ENCODE measurements at places on chromosomes 6 and 20.

DNA sequence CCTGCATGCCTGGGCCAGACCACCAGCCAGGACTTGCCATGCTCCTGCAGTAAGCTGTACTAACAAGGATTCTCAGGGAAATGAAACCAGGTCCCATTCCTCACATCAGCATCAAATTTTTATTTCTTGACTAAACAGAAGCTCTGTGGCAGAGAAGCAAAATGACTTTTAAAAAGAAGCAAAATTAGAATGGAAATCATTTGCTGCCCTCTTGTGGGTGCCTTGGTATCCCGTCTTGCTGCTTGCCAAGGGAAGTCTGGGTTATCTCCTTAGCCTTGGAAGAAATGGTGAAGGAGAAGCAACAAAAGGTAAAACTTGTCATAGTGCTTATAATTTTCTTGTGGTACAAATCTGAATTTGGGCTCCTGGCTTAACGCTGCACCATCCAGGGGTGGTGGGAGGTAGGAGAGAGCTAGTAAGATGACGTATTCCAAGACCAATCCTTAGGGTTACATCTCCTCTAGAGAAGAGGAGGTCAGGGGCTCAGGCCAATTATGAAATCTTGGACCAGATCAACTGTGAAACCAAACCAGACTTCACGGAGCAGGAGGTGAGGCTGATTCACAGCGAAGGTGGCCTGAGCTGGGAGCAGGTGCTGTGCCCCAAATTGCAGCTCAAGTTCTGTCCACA is 107.5 kb downstream of the FAXC start:
- DNase-seq, result peak; percentile 30

DNA sequence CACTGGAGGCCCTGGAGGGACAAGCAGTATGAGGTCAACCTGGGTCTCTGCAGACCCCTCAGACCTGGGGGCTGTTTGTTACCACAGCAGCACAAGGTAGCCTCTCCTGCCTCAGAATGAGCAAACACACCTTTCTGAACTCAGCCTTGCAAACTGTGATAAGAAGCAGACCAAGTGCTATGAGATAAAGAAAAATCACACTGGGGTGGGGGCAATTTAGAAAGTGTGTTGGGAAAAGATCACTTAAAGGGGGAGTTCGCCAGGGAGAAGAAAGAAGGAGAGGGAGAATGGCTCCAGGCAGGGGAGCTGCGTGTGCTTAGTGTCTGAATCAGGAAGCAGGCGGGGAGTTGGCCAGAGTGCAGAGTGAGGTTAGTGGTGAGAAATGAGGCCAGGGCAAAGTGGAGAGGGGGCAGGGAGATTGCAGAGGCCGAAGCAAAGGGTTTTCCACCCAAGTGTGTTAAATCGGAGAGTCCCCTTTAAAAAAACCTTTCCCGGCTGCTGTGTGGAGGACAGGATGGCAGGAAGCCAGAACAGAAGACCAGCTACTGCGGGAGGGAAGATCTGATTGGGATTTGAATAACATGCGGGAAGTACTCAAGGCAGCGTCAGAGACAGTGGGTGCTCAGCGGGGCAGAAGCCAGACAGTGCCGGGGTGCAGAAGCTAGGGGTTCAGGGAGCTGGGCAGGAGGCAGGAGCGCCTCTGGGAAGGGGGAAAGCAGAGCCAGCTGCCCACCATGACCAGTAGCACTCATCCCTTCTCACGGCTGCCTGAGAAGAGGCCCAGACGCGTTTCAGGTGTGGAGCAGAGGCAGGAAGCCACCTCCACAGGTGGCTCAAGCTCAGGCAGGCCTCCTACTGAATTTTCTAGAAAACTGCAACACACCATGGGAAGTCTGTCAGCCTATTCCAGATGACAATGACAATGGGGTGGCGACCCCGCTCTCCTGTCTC is 9.0 kb downstream of the ADA start:
- DNase-seq, result peak; percentile 96

DNA sequence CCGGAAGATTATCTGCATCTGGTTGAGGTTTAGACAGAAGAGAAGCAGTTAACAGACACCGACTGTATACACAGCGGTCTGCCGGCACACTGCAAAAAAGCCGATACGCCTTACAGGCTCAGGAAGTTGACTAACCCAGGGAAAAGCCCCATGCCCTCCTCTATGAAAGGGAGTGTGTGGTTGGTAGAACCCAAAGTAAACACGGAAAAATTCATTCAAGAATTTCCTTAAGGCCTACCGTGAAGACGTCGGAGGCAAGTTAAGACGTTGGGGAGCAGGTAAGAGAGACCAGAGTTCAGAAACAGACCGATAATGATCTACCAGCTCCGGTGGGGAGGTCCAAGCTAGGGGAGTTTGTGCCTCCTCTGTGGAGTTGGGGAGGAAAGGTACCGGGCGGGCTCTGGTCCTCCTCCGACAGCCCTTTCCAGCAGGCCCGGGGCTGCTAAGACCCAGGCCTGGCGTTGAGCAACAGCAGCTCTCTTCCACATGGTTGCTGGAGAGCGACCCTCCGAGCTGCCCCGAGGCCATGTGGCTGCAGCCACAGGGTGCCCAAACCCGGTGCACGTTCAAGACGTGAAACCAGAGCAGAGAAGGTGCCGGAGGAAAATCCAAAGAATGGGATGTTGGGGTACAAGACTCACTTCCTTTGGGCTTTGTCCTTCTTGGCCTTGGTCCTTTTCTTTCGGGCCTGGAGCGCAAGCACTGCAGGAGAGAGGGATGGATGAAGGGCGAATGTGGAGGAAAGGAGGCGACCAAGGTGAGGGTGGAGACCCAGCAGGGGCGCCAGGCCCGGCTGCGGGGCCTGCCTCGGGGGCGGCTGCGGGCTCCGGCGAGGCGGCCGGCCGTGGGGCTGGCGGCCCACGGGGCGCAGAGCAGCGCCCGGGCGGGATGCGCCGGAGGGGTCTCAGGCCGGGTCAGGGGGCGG is 809 bp downstream of the SRPK1 start:
- peak; percentile 65 for DNase-seq

DNA sequence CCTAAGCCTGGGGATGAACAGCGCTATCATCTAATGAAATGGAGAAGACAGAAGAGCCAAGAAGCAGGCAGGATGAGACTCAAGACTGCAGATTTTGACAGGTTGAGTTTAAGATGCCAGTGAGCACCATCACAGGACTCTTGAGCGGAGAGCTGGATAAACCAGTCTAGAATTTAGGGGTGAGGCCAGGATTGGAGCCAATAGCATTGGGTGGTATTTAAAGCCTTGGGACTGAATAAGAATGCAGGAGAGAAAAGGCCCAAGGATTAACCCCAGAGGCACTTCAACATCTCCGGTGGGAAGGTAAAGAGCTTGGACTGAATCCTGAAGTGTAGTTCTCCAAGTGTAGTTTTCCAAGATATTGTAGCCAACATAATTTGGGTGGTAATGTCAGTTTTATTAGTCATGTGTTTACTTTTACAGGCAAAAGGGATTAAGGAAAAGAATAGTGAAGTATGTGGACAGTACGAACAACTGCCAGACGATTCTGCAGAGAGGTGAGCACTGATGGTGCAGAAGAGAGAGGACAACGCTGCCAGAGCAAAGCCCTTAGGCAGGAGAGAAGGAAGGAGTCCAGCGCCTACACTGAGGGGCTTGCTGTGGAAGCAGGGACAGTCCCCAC is 85.2 kb downstream of the DTNBP1 start:
- no peak for DNase-seq

GRCh38 chr6:7505189-7505699 is 36.2 kb upstream of the DSP start:
- peak; percentile 75 for DNase-seq

DNA sequence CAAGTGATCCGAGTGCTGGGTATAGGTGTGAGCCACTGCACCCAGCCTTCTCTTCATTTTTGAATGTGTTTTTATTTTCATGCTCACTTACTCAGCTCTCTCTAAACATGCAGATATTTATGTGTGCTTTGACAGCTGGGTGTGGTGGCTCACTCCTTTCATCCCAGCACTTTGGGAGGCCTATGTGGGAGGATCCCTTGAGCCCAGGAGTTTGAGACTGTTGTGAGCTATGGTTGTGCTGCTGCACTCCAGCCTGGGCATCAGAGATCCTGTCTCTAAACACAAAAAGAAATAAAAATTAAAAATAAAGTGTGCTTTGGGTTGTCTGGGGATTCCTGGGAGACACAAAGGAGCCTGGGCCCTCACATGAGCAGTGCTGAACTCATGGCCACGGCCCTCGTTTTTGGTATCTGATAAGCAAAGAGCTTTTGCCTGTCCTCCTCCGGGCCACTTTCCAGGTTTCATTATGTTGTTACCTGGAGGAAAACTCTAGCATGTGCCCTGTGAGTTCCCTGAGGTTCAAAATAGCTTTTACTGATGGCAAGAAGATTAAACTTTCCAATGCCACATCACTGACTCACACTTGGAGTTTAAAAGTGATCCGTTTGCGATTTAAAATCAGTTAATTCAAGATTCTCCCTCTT is 78.5 kb downstream of the CD164 start:
- no peak for DNase-seq

DNA sequence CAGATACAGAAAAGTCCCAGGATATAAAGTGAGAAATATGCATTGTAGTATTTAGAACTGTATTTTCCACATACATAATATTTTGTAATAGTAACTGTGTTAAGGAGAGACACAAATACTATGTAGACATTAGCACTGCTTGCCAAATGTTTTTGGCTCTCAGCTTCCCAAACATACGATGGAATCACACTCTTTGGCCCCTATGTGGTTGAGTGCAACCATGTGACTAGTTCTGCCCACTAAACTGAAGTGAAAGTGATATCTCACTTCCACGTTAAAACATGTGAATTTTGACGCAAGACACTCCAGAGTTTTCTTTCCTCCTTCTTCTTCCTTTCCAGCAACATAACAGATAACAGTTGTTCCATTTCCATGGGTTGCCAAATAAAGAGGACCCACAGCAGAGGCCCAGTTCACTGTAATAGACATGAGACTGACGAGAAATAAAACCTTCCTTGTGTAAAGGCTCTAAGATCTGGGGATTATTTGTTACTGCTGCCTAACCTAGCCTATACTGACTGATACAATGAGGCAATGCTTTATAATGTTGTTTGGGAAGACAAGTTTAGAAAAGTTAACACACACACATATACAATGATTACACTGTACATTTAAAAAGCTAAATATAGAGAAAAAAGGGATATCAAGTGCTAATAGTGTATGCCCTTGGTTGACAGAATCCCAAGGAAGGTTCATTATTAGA is 97.2 kb downstream of the PTPRT start:
- DNase-seq, result no peak

DNA sequence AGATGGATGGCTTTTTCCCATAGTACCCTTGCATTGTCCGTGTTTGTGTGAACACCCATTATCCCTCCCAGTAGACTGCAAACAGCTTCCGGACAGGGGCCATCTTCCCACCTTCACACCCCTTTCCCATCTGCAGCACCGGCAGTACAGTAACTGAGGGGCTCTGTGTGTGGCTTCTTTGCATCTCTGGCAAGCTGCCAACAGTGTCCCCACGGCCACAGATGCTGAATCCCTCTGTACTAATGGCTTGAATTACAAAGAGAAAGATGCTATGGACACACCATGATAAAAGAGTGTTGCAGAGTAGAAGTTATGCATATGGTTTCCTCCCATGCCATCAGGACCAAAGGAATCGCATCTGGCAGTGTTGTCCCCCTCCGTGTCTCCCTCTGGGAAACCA is 101.1 kb upstream of the CDYL start:
- DNase-seq, result no peak

Data from EH (cell line).